Liver (tissue), 10 donors: ENCODE measurements at places on chromosomes 7 and 10.

DNA sequence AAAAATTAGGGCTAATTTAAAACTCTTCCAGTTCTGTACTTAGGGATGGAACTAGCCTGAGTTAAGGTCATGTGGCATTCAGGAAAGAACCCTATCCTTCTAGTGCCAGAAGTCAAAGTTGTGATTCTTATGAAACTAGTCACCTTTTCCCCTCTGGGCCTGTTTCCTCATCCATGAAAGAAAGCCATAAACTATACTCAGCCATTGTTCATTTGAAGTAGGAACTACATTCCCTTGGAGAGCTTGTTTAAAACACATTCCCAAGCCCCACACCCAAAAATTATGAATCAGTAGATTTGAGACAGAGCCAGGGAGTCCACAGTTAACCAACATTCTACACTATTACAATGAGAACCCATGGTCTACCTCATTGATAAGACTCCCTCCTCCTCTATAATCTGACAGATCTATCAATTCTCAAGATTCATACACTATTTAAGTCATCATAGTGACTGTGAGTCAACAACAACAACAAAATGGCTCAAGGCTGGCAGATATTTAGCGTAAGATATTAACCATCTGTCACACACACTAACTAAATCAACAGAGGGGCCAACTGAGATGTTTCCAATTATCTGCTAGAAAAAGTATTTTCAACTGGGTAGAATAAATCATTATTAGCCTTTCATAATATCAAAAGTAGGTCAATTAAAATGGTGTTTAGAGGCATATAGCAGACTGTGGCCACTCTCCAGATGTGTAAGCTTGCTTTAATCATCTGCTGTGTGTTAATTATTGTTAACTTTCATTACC is 102.3 kb downstream of the SLC25A13 start:
- DNase-seq = no peak

- DNase-seq = no peak
Measured at GRCh38 chr10:53025172-53025711, 252.7 kb upstream of the MBL2 start.

DNA sequence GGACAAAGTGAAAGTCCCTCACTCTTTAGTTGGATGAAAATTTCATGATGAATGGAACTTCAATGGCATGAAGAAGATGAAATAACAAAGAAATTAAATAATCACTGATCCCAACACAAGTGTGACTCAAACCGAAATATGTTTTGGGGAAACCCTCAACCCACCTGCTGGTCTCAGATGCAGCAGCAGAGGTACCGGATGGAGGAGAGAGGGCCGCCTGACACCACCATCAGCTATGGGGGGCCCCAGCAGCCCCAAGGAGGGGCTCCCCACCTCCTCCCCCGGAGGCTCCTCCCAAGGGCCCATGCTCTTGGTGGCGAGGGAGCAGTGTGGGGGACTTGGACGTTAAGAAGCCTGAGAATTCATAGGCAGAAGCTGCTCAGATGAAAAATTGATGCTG is 137.2 kb upstream of the ADARB2 start:
- DNase-seq = no peak

- no peak for DNase-seq
Measured at GRCh38 chr7:21547501-21547900, 4.7 kb downstream of the DNAH11 start.

- no peak for DNase-seq
Measured at GRCh38 chr10:12841826-12842225, 159.7 kb downstream of the CCDC3 start.

- no peak for DNase-seq
Measured at GRCh38 chr7:97748482-97748881, 16.6 kb downstream of the TAC1 start.

- DNase-seq = no peak
Measured at GRCh38 chr10:52906046-52906445, 133.5 kb upstream of the MBL2 start.

- DNase-seq = no peak
Measured at GRCh38 chr7:139393621-139394211, 34.0 kb downstream of the LUC7L2 start.

- no peak for DNase-seq
Measured at GRCh38 chr10:99630991-99631390, 10.8 kb upstream of the SLC25A28 start.

DNA sequence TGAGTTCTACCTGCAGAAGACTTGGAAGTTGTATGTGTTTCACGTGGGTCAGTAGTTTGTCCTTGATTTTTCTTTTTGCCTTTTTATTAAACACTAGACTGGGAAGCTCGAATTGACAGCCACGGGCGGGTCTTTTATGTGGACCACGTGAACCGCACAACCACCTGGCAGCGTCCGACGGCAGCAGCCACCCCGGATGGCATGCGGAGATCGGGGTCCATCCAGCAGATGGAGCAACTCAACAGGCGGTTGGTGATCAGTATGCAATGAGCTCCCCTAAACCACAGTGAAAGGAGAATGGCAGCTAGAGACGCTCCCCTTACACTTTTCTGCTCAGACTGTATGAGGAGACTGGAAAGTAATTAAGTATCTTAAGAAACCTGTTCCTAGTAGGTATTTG is 126.7 kb upstream of the STK17A start:
- DNase-seq = no peak

GRCh38 chr10:65017523-65017922 is 1496.3 kb downstream of the REEP3 start:
- DNase-seq = no peak

- DNase-seq = peak; percentile 8
Measured at GRCh38 chr10:1123198-1123597, 67.0 kb downstream of the WDR37 start.

DNA sequence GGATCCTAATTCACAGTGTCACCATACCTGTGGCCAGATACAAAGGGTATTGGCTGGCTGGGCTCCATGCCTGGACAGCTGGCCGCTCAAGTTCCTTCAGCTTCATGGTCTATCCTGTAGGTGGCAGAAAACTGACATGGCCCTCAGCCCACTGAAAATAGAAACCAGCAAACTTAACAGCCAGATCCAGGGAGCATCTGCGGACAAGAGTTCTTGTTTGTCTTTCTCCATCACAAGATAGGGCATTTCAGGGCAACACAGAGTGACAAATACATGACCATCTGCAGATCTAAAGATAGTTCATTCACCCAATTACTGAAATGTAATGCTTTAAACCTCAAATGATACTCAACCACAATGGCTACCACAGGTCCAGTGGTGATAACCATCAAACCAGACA is 2.8 kb downstream of the SEC31B start:
- DNase-seq = no peak

DNA sequence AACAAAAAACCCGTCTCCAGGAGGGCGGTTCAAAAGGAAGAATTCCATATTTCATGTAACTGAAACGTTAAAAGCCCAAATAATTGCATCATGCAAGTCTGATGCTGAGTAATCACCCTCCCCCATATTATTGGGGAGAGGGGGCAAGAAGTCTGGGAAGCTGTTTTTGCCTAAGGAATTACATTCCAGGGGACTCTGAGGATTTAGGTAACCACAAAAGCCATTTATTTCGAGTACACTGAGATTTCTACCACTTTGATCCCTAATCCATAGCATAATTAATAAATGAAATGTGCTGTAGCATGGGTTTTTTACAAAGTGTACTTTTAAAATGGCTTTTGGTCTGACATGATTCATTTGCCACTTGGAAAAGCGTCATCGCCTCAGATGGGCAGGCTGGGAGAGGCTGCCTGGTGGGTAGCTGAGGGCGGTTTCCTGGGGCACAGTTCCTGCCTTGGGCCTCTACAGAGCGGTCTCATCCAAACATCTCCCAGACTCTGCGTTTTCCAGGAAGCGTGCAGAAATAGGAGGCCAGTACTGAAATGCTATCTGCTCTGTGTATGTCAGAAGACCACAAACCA is 106.5 kb downstream of the TCF7L2 start:
- DNase-seq = no peak

- no peak for DNase-seq
Measured at GRCh38 chr7:1454542-1454941, 4.7 kb downstream of the MICALL2 start.

DNA sequence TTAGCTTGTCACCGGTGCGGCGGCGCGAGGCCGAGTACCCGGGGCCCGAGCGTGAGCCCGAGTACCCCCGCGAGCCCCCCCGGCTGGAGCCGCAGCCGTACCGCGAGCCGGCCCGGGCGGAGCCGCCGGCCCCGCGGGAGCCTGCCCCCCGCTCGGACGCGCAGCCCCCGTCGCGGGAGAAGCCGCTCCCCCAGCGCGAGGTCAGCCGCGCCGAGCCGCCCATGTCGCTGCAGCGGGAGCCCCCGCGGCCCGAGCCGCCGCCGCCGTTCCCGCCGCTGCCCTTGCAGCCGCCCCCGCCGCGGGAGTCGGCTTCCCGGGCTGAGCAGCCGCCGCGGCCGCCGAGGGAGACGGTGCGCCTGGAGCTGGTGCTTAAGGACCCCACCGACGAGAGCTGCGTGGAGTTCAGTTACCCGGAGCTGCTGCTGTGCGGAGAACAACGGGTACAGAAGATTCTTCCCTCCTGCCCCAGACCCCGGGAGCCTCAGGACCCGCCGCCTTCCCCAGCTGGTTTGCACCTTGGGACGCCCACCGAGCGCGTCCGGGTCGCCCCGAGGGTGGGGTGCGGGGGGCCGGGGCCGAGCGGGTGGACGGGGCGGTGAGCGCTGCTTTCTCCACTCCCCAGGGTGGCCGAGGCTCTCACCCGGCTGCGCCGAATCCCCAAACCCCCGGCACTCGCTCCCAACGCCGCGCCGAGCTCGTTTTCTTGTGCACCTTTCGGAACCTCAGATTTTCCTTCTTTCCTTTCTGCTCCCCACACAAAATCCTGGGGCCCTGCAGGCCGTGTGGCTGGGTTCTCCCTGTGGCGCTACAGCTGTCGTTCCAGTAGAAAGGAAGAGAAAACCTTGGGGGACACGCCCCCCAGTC is 708 bp downstream of the UBN2 start:
- DNase-seq = peak; percentile 52

GRCh38 chr10:35372329-35372728 is 36.0 kb downstream of the CCNY start:
- DNase-seq = no peak

GRCh38 chr7:79165225-79165624 is 288.2 kb downstream of the MAGI2 start:
- no peak for DNase-seq

DNA sequence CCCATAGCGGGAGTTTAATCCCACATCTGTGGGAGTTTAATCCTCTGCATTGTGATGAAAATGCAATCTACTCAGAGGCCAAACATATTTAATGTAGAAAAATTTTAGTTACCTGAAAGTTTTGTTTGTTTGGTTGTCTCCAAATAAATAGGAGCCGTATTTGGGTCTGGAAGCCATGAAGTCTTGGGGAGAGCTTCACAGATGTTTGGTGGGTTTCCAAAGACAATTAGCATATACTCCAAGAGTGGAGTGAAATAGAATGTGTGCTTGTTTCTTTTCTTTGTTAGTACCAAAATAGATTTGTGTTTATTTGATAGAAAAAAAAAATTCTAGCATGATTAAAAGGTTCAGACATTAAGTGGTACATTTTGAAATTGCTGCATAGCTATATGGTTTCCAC is 50.9 kb downstream of the ANK3 start:
- DNase-seq = no peak

GRCh38 chr10:127449490-127449889 is 99.6 kb upstream of the NPS start:
- DNase-seq = no peak

- DNase-seq = no peak
Measured at GRCh38 chr7:112431803-112432202, 18.5 kb upstream of the IFRD1 start.

GRCh38 chr7:16594061-16594460 is 51.5 kb downstream of the ANKMY2 start:
- no peak for DNase-seq

GRCh38 chr10:68594405-68594804 is 34.3 kb downstream of the TET1 start:
- no peak for DNase-seq

DNA sequence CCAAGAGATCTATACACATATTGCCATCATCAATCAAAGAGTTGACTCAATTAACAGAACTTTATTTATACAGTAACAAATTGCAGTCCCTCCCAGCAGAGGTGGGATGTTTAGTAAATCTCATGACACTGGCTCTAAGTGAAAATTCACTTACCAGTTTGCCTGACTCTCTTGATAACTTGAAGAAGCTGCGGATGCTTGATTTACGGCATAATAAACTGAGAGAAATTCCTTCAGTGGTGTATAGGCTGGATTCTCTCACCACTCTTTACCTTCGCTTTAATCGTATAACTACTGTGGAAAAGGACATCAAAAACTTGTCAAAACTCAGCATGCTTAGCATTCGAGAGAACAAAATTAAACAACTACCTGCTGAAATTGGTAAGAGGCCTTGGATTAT is 45.3 kb downstream of the SHOC2 start:
- DNase-seq = no peak

- DNase-seq = no peak
Measured at GRCh38 chr10:27600930-27601329, 96.8 kb downstream of the RAB18 start.

DNA sequence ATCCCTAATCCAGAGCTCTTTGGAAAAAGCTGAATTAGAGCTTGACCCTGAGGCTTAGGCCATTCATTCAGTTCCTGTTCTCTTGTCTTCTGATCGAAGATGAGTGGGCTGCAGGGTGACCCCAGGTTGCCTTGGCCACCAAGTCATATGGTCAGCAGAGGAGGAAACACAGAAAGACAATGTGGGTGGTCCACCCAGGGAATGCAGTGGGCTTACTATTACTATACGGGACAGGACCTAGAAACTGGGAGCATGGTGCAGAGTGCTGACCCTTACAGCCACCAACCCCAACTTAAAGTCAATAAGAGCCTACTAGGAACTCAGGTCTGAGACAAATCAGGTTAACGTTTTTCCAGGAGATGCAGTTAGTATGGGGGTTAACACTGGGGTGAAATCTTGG is 200.5 kb downstream of the HERPUD2 start:
- DNase-seq = no peak

- DNase-seq = no peak
Measured at GRCh38 chr10:44180321-44181168, 204.4 kb downstream of the CXCL12 start.

GRCh38 chr10:91694170-91694794 is 61.4 kb upstream of the PPP1R3C start:
- no peak for DNase-seq

- DNase-seq = no peak
Measured at GRCh38 chr7:128919881-128920799, 9.6 kb upstream of the KCP start.

DNA sequence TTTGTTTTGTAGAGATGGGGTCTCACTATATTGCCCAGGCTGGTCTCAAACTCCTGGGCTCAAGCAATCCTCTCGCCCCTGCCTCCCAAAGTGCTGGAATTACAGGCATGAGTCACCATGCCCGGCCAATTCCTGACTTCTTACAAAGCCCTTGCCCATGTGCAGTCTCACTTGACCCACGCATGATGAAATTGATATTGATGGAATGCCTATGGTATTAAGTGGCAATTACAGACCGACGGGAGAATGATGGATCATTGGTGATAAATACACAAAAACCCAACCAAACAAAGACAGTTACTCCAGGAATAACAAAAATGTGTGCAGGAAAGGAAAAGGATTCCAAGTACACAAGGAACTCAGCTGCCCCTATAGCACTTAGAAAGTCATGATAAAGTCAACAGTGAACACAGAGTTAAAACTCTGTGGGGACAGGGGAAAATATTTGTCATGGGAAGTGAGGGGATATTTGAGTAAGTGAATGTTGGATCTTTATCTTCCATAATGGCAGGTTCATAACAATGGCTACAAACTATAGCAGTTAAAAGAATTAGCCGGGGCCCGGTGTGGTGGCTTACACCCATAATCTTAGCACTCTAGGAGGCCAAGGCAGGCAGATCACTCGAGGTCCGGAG is 21.6 kb downstream of the HIP1 start:
- DNase-seq = no peak
